Activated CD4-positive, alpha-beta T cell treated with anti-CD3 and anti-CD28 coated beads, Interleukin-2, amount 50 U/mL, for 1 hour (primary cell): ENCODE measurements at places on chromosomes 2 and 18.

- DNase-seq = no peak
Observed at GRCh38 chr2:33503002-33503401, 26.6 kb downstream of the RASGRP3 start.

GRCh38 chr2:159106109-159106508 lies 137.7 kb downstream of the TANC1 start:
- DNase-seq = no peak

GRCh38 chr2:25276569-25277465 lies 64.9 kb downstream of the DNMT3A start:
- DNase-seq = peak; percentile 72

GRCh38 chr2:69811018-69811417 lies 18.4 kb upstream of the GMCL1 start:
- no peak for DNase-seq

- no peak for DNase-seq
Observed at GRCh38 chr2:43874776-43875451, 36.1 kb downstream of the ABCG8 start.

GRCh38 chr18:33578518-33579348 lies 714 bp downstream of the ASXL3 start:
- DNase-seq = no peak
